ENCODE measurements at places on chromosomes 1 and 21.

- DNase-seq = peak; percentile 63
Observed at GRCh38 chr1:34843392-34844251, 15.9 kb downstream of the SMIM12 start.

GRCh38 chr1:9659328-9659727, 7.8 kb downstream of the PIK3CD start:
- no peak for DNase-seq

GRCh38 chr1:114126261-114127095, 27.2 kb downstream of the SYT6 start:
- no peak for DNase-seq

DNA sequence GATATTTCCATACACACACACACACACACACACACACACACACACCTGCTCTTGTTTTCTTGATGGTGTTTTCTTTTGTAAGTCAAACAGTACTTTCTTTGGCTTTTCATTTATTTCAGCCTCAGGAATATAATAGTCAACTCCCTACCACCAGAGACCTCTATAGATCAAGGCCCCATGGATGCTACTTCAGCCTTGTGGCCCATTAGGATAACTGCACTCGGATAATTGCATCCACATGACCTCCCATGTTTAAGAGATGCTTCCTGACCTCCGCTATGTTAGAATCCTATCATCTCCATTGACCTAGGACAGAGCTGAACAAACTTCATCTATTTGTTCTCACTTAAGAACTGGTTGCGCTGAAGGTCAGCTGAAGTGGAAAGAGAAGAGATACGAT, 1094.0 kb upstream of the B3GALT2 start:
- DNase-seq = no peak

- DNase-seq = no peak
Observed at GRCh38 chr1:56872597-56872996, 18.0 kb downstream of the C8A start.

DNA sequence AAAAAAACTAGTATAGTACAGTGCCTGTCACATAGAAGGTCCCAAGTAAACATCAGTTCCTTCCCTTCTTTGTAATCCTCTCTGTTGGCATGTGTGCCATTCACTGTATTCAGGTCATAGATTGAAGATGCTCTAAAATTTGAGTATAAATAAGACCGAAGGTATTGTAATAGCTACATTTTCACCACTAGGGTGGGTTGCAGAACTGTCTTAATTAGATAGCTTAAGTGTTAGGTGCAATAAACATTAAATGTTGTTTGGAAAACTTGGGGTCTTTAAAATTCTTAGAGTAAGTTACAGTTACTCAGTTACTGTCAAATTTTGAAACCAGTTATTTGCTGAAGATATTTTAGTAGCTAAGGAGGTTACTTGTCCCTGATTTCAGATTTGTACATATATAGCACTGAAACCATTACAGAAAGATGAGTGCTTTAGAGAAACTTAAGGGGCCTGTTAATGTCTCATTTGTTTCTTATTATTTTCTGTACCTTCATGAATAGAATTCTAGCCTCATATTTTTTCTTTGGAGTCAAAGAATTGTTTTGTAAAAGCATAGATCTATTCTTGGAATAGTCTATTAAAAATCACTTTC, 24.3 kb downstream of the PER3 start:
- peak; percentile 22 for DNase-seq

- no peak for DNase-seq
Observed at GRCh38 chr1:1091344-1092148, 17.4 kb upstream of the RNF223 start.

- DNase-seq = no peak
Observed at GRCh38 chr1:58815686-58816071, 31.8 kb upstream of the JUN start.

GRCh38 chr1:6771441-6771769, 13.8 kb upstream of the CAMTA1 start:
- DNase-seq = no peak

GRCh38 chr1:203159844-203160243, 15.8 kb downstream of the MYBPH start:
- no peak for DNase-seq

DNA sequence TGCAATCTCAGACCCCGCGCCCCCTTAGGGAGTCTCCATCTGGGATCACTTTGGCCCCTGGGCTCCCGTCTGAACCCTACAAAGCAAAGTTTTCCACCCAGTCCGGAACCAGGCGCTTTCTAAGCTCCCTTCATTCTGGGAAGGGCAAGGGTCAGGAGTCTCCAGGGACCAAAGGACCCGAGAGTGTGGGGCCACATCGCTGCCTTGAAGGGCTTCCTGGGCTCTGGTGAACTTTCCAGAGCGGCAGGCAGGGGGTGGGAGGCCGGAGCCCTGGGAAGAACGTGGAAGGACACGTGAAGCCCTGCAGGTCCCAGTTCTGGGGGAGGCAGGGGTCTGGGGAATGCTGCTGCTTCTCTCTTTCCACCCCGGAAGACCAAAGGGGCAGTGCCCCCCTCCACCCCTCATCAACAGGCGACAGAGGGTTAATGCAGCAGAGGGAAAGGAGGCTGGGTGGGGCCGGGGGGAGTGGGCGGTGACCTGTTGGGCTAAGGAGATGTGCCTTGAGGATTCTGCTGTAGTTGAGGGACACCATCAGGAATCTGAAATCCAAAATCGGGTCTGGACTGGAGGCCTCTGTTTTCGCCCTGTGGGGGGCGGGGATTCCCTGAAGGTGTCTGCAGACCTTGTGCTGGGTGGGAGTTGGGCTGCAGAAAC, 734 bp downstream of the CDK18 start:
- DNase-seq = peak; percentile 48

DNA sequence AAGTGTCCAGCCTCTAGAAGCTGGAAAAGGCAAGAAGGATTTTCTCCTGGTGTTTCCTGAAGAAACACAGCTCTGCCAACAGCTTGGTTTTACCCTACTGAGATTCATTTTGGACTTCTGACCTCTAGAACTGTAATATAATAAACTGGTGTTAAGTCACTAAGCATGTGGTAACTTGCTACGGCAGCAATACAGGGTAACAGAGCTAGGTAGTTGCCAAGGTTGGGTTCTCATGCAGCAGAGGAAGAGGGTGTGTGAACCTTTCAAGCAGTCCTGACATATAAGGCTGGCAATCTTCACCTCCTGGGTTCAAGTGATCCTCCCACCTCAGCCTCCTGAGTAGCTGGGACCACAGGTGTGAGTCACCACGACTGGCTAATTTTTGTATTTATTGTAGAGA, 36.0 kb downstream of the GNG4 start:
- no peak for DNase-seq

- no peak for DNase-seq
Observed at GRCh38 chr1:147756341-147756740, 4.1 kb downstream of the GJA5 start.

- DNase-seq = no peak
Observed at GRCh38 chr1:221768444-221769066, 26.7 kb upstream of the DUSP10 start.

GRCh38 chr1:218783916-218784315, 389.8 kb upstream of the LYPLAL1 start:
- DNase-seq = no peak

DNA sequence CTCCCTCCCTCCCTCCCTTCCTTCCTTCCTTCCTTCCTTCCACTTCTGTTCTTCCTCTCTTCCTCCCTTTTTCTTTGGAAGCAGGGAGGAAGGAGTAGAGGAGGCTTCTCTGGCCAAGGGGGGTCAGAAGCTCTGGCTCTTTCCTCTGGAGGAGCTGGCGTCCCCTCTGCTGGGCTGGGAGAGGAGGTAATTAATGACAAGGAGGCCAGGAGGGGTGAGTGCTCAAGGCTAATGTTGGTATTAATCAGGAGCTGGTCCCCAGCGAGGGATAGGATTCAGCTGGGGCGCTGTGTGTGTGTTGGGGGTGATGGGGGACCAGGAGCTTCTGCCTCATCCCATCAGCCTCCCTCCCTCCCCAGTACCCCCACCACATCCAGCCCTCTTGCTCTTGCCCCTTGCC, 6.2 kb upstream of the PEAR1 start:
- no peak for DNase-seq

- no peak for DNase-seq
Observed at GRCh38 chr1:16293538-16293937, 56.6 kb upstream of the CPLANE2 start.

DNA sequence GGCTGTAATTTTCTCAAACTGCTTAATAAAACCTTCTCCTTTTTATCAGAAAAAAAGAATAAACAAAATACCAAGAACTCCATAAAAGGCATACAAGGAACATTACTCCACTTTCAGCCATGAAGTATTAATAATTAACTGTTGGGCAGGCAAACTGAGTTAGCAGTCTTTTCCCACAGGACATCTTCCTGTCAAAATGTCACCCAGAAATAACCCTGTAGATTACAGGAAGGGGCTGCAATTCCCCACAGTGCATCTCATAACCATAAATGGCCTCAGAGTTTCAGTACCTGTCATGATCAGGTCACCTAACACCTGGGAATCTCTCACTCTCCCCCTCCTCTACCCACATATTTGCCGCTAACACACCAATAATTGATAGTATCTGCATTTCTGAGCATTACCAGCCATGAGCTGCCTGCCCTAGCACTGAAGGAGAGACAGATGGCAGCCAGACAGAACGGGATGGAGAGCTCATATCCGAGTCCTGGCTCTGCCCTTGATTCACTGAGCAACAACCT, 475.0 kb downstream of the SMYD3 start:
- DNase-seq = no peak

GRCh38 chr1:56904663-56905397, 50.2 kb downstream of the C8A start:
- no peak for DNase-seq

GRCh38 chr1:160945079-160945478, 9.5 kb downstream of the ITLN2 start:
- DNase-seq = no peak

DNA sequence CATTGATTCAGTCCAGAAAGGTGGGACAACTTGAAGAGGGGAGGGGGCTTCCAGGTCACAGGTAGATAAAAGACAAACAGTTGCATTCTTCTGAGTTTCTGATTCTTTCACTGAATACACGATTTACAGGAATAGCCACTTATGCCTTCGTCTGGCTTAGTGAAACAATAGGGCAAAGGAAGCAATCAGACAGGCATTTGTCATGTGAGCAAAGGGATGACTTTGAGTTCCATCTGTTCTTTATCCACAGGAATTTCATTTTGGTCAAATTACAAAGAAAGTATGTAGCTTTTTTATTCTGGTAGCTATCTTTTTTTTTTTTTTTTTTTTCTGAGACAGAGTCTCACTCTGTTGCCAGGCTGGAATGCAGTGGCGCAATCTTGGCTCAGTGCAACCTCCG, 202.5 kb downstream of the TTLL7 start:
- no peak for DNase-seq

- no peak for DNase-seq
Observed at GRCh38 chr1:147177611-147178380, 5.5 kb upstream of the PRKAB2 start.

DNA sequence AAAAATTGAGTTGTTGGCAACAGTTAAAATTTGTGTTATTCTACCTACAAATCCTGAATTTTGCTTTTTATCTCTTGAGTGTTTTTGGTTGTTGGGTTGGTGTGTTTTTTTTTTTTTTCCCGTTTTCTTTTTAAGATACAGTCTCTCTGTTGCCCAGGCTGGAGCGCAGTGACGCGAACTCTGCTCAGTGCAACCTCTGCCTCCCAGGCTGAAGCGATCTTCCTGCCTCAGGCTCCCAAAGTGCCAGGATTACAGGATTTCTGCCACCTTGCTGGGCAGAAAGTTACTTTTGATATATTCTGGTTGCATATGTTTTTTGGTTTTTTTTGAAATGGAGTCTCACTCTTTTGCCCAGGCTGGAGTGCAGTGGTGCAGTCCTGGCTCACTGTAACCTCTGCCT, 4.2 kb downstream of the PCNT start:
- no peak for DNase-seq

DNA sequence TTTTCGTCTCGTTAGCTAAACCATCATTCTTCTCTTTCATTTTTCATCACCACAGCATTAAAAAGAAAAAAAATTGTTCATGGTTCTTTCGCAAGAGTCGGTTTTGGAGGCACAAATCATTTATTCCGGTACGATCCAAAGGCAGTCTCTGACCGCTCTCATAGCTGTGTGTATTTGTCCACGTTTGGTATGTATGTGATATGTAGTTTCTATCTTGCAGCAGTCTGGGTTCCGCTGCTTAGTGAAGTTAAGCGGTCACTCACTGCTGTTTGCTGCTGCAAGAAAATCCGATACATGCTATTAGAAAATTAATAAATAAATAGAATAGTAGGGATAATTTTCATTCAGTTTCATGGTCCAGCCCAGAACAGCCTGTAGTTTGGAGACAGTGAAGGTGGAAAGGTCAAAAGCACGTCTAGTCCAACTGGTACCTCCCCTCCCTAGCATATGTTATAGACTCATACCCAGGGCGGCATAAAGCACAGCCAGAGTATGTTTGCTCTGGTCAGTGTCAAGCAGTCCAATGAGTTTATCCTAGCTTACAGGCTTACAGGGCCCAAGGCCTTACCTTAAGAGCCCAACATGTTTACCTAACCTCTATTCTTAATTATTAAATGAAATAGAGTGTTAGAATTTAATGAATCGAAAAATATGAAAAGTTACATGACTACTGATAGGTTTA, 2.5 kb downstream of the FMN2 start:
- peak; percentile 4 for DNase-seq

DNA sequence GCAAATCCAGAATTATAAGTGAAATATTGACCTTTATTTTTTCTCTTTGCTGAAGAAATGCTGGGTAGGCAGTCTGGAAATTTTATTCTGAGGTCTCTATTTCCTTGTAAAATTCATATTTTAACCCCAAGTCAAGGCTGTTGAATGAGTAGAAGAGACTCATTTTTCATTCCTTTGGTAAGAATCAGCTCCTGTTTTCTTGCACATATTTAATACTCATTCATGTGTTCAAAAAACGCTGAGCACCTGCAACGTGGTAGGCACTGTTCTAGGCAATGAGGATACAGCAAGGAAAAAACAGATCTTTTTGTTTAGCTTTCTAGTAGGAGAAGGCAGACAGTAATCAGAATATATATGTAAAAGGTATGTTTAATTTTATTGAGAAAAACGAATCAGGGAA, 1.5 kb downstream of the PRKAA2 start:
- no peak for DNase-seq

DNA sequence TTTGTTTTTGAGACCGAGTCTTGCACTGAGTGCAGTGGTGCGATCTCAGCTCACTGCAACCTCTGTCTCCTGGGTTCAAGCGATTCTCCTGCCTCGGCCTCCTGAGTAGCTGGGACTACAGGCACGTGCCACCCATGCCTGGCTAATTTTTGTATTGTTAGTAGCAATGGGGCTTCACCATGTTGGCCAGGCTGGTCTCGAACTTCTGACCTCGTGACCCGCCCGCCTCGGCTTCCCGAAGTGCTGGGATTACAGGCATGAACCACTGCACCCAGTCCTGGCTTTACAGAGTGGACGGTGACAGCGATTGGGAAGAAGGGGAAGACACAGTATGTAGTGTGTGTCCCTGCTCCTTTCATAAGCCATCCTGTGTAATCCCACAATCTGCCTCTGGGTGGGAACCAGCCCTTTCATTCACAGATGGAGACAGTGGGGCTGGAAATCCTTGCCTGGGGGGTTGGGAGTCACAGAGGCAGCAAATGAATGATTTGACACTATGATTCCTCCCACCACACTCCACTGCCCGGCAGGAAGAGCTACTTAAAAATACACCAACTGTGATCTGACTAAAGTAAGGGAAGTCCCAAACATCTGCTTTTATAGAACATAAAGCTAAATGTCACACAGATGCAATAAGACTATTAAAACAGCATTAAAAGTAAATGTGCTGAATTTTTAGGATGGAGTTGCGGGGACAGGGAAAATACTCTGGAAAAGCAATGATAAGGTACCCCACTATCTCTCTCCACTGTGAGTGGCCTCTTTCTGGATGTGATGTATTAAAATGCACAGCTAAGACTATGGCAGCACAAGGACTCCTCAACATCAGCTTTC, 4.5 kb downstream of the PARP1 start:
- no peak for DNase-seq

Measured in NCI-H146 (cell line).